ENCODE measurements at places on chromosomes 1 and 21.

DNA sequence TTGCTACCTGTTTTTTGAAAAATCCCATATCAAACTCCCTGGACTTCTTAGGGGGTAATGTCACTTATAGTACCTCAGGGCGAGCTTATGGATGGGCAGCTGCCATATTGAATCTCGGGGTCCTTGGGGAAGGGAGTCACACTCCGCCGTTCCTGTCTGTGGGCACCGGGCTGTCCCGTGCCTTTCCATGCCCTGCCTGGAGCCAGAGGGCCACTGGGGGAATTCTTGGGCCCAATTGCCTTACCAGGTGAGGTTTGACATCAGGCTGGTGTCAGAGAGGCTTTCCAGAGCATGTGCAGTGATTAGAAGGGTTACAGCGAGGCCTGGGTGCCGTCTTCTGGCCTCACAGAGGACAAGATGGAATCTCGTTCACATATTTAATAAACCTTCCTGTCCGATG lies 28.8 kb downstream of the QSOX1 start:
- DNase-seq, result no peak

- no peak for DNase-seq
Measured at GRCh38 chr1:227280836-227281235, 37.5 kb downstream of the CDC42BPA start.

- DNase-seq, result peak; percentile 68
Measured at GRCh38 chr1:36223381-36223995, 755 bp upstream of the THRAP3 start.

- no peak for DNase-seq
Measured at GRCh38 chr1:1302006-1302430, 5.7 kb downstream of the ACAP3 start.

DNA sequence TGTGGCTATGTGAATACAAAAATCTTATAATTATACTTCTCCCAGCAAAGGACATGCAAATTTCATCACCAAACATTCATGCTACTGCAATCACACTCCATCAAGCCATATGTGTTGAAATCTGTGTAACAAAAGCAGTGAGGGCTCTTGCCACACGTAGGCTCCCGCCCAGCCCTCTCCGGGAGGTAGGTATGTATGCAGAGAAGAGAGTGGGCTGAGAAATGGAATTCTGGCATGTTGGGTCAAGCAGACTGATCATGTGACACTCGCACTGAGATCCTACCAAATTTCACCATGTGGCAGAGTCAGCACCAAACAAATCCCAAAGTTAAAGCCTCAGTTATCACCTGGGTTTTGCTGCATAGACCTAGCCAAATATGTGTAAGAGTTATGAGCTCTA lies 49.7 kb downstream of the APP start:
- peak; percentile 18 for DNase-seq

DNA sequence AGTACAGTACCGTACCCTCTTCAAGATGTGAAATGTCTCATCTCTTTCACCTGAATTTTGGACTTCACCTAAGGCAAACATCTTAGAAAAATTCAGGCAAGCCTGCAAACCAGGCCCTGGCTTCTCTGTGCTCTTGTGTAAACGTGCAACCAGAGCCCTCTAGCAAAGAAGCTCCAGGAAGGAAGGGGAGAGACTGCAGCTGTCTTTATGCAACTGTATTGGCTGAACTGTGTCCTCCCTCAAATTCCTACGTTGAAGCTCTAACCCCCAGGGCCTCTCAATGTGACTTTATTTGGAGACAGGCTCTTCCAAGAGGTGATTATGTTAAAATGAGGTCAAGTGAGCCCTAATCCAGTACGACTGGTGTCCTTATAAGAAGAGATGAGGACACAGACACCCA lies 60.3 kb downstream of the SLC45A1 start:
- no peak for DNase-seq

DNA sequence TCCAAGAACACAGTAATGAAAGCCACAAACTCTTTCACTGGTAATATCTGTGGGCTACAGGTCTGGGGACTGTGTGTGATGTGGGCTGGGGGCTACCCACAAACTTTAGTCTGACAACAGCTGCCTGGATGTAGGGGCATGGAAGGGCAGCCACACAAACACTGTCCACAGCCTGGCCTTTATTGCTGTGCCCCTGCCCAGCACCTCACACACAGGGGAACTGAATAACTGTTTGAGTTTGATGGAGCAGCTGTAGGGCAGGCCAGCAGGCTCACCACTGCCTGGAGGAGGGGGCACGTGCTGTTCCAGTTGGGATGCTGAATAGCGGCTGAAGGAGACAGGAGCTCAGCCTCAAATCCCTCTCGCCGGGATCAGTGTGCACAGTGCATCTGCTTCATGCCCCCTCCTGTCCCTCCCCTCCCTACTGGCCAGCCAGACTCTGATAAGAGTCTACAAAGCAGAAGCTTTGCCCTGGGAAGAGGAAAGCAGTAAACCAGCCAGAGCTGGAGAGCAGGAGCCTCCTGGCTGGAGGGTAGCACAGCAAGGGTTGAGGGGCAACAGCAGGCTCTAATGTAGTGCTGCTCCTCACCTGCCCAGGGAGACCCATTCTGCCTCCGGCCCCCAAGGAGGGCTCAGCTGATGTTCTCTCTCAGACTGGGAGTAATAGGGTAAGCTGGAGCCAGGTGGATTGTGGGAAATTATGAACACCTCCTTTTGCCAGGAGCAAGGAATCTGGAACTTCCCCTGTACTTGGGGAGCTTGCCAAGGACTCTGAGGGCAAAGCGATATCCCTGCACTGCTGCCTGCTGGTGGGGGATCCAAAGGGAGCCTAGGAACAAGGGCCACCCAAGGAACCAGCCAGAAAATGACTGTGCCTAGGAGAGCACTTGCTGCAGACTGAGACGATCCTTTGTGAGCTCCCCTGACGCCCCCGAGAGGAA lies 70.2 kb upstream of the GOLT1A start:
- no peak for DNase-seq

DNA sequence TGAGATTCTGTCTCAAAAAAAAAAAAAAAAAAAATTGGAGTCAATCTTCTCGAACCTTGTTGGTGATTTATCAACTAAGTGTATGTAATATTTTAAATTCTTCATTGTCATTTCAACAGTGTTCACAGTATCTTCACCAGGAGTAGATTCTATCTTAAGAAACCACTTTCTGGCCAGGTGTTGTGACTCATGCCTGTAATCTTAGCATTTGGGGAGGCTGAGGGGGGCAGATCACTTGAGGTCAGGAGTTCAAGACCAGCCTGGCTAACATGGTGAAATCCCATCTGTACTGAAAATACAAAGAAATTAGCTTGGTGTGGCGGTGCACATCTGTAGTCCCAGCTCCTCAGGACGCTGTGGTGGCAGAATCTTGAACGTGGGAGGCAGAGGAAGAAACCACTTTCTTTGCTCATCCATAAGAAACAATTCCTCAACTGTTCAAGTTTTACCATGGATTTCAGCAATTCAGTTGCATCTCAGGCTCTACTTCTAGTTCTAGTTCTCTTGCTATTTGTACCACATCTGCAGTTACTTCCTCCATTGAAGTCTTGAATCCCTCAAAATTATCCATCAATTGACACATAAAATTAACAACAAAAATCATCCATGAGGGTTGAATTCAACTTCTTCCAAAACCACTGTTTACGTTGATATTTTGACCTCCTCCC lies 30.4 kb upstream of the EYA3 start:
- DNase-seq, result no peak

DNA sequence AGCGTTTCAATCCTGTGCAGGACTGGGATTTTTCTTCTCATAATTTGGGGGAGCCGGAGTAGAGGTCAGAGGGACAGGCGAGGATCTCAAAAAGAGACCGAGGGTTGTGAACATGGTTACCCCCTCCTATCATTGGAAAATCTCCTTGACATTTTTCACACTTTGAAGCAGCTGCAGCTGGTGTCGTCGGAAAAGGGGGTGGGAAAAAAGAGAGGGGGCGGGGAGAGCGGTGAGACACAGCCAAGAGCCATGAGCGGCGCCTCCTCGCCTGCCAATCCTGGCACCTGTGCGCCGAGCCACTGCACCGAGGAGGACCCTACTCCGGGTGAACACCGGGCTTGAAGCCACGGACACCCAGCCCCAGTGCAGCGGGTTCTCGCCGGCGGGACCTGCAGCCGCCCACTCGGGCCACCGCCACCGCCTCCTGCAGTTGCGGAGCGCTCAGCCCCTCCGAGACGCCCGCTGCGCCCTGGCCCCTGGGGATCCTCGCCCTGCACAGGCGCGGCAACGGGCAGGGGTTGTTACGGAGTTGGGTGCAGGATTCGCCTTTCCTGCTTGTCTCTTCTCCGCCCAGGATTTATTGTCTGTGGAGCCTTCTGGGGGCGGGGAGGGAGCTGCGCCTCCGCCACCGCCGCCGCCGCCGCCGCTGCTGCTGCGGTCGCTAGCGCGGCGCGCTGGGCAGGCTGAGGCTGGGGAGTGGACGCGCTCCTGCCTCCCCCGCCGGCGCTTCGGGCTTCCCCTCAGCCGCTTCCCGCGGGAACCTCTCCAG lies at the start of gene LRRC7:
TSS of gene LRRC7 (plus strand) at position 271 of the 769 bp plus-strand sequence. CDS start 718 bp downstream, outside the sequence.
- peak; percentile 11 for DNase-seq

GRCh38 chr1:19802269-19802668 lies 2.6 kb upstream of the TMCO4 start:
- no peak for DNase-seq

DNA sequence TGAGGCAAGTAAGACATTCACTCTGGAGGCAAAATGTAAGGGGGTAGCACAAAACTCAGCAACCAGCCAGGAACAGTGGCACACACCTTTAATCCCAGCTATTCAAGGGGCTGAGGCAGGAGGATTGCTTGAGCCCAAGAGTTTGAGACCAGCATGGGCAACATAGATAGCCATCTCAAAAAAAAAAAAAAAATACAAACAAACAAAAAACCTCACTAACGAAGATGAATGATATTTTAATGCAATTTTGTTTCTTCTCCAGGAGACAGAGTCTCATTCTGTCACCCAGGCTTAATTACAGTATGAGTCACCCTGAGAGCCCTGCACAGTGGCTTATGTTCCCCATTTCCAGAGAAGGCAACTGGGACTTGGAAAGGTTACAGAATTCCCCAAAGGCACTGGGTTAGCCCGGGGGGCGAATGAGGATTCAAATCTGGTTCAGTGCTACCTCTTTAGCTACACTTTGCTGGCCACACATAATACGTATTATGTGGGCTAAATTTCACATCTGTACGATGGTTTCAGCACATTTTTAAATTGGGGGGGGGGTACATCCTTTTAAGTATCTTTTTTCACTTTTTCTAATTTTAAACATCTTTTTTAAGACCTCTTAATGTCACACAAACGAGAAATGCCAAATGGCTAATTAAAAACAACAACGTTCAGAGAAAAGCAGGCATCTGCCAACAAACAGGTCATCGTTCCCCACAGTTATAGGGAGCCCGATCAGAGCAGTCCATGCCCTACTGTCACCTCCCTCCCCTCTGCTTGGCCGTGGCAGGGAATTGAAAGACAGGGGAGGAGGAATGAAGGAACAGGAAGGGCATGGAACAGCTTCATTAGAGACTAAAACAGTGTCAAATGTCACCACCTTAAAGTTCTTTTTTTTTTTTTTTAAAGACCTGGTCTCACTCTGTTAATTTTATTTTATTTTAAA lies 3.5 kb downstream of the CELA2A start:
- peak; percentile 70 for DNase-seq

GRCh38 chr1:246012341-246012740 lies 494.7 kb downstream of the SMYD3 start:
- DNase-seq, result peak; percentile 58

DNA sequence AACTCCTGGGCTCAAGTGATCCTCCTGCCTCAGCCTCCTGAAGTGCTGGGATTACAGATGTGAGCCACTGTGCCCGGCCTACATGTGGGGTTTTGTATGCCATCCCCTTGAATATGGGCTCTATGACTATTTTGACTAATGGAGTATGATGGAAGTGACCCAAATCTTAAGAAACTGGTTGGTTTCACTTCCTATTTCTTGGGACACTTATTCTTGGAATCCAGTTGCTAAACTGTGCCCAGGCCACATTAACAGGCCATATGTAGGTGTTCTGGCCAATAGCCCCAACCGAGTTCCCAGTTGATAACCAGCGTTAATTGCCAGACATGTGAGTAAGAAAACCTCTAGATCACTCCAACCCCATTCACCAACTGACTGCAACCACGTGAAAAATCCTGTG lies 36.3 kb upstream of the CLIC4 start:
- peak; percentile 93 for DNase-seq

All from suppressor macrophage (primary cell).